ENCODE measurements at places on chromosomes 2 and 18.

GRCh38 chr2:128450211-128451024, 131.8 kb upstream of the HS6ST1 start:
- no peaks in the 10 kb centered on the region for H3K36me3 ChIP-seq
- no peak overlapping the region for H3K4me3 ChIP-seq
- H3K4me1 ChIP-seq = no peaks in the 10 kb centered on the region
- DNase-seq = no peak
- no peak overlapping the region for H3K27ac ChIP-seq

- H3K4me3 ChIP-seq = peak overlapping the region; percentile 59
- peak overlapping the region; percentile 72 for H3K27ac ChIP-seq
- H3K27me3 ChIP-seq = no peaks in the 10 kb centered on the region
These were observed 2.6 kb downstream of the BZW1 start for GRCh38 chr2:200814276-200814815.

- H3K27me3 ChIP-seq = no peaks in the 10 kb centered on the region
- DNase-seq = peak; percentile 57
- H3K4me1 ChIP-seq = peaks cover 72% of the 10 kb centered on the region
- H3K27ac ChIP-seq = peak overlapping the region; percentile 53
These were observed 5.2 kb downstream of the TMEM127 start for GRCh38 chr2:96260387-96261260.

GRCh38 chr18:9188359-9189231, 52.0 kb downstream of the ANKRD12 start:
- no peak for DNase-seq
- peak overlapping the region; percentile 2 for H3K27ac ChIP-seq
- peaks cover 55% of the 10 kb centered on the region for H3K36me3 ChIP-seq
- peaks cover 16% of the 10 kb centered on the region for H3K4me1 ChIP-seq
- no peak overlapping the region for H3K4me3 ChIP-seq
- H3K27me3 ChIP-seq = no peaks in the 10 kb centered on the region

DNA sequence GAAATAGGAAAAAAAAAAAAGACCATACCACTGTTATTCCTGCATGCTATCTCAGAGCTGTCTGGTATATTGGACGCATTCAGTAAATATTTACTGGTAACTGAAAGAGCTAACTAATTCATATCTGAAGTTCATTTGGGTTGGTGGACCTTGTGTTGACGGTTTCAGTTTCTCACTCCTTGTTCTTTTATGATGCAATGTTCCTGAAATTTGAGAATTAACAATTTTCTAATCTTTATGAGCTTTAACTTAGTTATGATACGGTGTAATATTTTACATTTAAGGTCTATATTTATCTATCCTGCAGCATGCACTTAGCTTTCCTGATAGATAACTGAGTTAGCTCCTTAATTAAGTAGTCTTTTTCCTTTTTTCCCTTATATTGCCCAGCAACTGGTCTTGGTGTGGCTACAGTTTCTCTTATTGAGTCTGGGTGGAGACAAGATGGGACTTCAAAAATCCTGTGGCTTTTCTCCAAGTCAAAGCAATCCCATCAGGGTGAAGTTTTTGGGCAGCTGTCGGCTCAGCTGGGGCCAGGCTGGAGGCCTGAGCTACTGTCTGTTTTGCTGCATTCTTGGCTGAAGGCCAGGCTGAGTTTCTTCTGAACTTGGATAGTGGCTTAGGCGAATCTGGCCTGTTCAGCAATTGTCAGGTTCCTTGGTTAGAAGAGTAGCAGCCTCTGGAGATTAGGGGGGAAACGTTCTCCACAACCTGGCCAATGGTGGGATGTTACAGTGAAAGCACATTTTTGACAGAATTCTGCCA, 78.4 kb upstream of the MEX3C start:
- no peaks in the 10 kb centered on the region for H3K36me3 ChIP-seq
- H3K4me3 ChIP-seq = no peak overlapping the region
- H3K27me3 ChIP-seq = peaks cover 7% of the 10 kb centered on the region
- H3K27ac ChIP-seq = no peak overlapping the region

- no peaks in the 10 kb centered on the region for H3K4me1 ChIP-seq
- no peaks in the 10 kb centered on the region for H3K36me3 ChIP-seq
- H3K27me3 ChIP-seq = no peaks in the 10 kb centered on the region
- no peak overlapping the region for H3K27ac ChIP-seq
These were observed 59.1 kb downstream of the COL6A3 start for GRCh38 chr2:237354892-237355291.

Measured in activated CD8-positive, alpha-beta T cell treated with anti-CD3 and anti-CD28 coated beads, Interleukin-2, amount 10 ng/mL, durations not matched to agents 7 days and 5 days (primary cell).